Caco-2 (cell line): ENCODE measurements at places on chromosomes 5 and 9. TPM values are rescaled to one million over a fixed set of nuclear protein-coding genes. Genes with fewer than 3 reads are reported as not detected.

Gene PTCH1
- total RNA-seq = 23.3 and 25.9 TPM in 2 replicates

Gene BARHL1
- total RNA-seq = not detected in 2 replicates

Gene CAPSL
- total RNA-seq = not detected in 2 replicates

Gene PCDHGA3
- 0.11 TPM in 1 of 2 replicates, not detected in the other for total RNA-seq

DNA sequence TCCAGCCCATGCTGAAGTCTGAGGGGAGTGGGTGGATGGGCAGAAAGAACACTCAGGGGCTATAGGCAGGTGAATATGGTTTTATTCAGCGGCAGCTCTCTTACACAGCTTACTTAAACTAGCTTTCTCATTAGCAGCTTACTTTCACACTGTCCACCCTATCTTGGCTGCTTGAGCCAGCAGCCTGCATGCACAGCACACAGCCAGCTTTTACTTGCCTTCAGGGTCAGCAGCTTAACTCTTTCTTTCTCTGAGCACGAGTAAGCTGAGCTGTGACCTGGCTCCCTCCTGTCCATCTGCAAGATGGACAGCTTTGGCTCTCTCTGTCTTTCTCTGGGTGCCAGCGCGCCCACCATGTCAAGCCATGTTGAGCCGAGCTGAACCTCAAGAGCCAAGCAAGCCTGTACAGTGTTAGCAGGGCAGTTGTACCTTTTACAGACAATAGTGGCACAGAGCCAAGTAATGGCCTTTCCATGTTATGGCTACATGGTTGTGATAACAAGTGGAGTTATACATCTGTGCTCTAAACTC, 1054.9 kb downstream of the PTPRD start:
- no peak overlapping the region for H3K27ac ChIP-seq
- no peaks in the 10 kb centered on the region for H3K36me3 ChIP-seq
- no peak overlapping the region for H3K4me3 ChIP-seq

- no peak for DNase-seq
- H3K36me3 ChIP-seq = 0 out of 2 replicates have a peak, but pooled peaks cover 1% of the 10 kb centered on the region
- H3K4me1 ChIP-seq = peaks cover 19% of the 10 kb centered on the region
- peak overlapping the region; percentile 89 for H3K27ac ChIP-seq
- H3K4me3 ChIP-seq = peak overlapping the region; percentile 96
Observed at GRCh38 chr9:37486616-37487548, 1.1 kb downstream of the POLR1E start.

- no peaks in the 10 kb centered on the region; the same call in 1 of the 2 replicates for H3K36me3 ChIP-seq
- H3K27ac ChIP-seq = no peak overlapping the region
- H3K4me1 ChIP-seq = peaks cover 27% of the 10 kb centered on the region
- no peak for DNase-seq
- H3K4me3 ChIP-seq = no peak overlapping the region
- no peaks in the 10 kb centered on the region for H3K27me3 ChIP-seq
Observed at GRCh38 chr5:54304040-54304439, 6.3 kb downstream of the ARL15 start.

DNA sequence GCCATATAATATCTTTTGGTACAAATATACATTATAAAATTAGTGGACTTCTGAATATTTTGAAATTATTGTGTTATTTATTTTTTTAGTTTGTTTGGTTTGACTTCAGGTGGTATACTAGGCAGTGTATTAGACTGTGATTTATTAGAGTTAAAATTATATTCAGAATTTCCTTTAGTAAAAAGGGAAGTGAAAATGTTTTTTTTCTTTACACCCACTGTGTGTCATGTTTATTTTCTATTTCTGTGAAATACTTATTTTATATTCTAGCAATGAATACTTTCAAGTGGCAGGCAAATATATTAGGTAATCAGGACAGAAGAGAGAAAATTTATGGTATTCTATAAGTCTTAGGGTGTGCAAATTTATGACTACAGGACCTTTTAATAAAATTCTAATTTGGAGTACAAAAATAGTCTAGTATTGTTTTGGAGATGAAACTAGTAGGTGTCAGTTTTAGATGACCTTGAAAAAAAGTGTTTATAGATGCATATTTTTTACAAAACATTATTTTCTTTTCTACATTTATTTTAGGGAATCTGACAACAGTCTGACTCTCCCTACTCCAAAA, 8.8 kb downstream of the CSNK1G3 start:
- no peaks in the 10 kb centered on the region for H3K27me3 ChIP-seq
- no peak for DNase-seq
- no peak overlapping the region for H3K4me3 ChIP-seq
- H3K4me1 ChIP-seq = no peaks in the 10 kb centered on the region
- H3K36me3 ChIP-seq = no peaks in the 10 kb centered on the region
- H3K27ac ChIP-seq = no peak overlapping the region

GRCh38 chr9:78029551-78030295, 1.9 kb downstream of the GNAQ start:
- no peak for DNase-seq
- H3K27me3 ChIP-seq = no peaks in the 10 kb centered on the region
- H3K27ac ChIP-seq = peak overlapping the region; percentile 45
- H3K4me1 ChIP-seq = no peaks in the 10 kb centered on the region
- H3K36me3 ChIP-seq = no peaks in the 10 kb centered on the region
